NCI-H1092 treated with DMSO at 0.1 percent for 48 hours (cell line): ENCODE measurements at places on chromosomes 5 and 9.

GRCh38 chr5:180259260-180259611 lies 32.6 kb downstream of the MAPK9 start:
- no peak for DNase-seq

DNA sequence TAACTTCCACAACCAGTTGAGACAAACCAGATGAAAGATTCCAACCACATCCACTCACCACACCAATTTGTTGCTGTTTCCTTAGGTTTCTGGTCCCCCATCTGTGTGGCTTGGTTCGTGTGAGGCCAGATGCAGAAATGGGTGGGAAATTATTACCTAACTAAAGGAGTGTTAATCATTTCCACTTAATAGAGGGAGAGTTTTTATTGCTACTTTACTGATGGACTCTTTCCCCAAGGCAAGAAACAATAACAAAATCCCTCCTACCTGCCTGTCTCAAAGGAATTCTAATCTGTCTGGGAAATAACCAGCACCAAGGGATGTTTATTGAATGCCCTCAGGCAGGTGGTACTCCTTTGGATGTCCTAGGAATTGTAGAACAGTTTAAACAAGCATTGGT lies 76.3 kb downstream of the TMEM167A start:
- DNase-seq = no peak

- DNase-seq = no peak
Observed at GRCh38 chr5:97454015-97454414, 271.0 kb upstream of the RIOK2 start.

- no peak for DNase-seq
Observed at GRCh38 chr5:180045889-180046499, 25.6 kb downstream of the RNF130 start.

GRCh38 chr5:163293836-163294235 lies 143.6 kb upstream of the CCNG1 start:
- no peak for DNase-seq

GRCh38 chr5:75601996-75602395 lies 9.3 kb upstream of the ANKDD1B start:
- DNase-seq = no peak

DNA sequence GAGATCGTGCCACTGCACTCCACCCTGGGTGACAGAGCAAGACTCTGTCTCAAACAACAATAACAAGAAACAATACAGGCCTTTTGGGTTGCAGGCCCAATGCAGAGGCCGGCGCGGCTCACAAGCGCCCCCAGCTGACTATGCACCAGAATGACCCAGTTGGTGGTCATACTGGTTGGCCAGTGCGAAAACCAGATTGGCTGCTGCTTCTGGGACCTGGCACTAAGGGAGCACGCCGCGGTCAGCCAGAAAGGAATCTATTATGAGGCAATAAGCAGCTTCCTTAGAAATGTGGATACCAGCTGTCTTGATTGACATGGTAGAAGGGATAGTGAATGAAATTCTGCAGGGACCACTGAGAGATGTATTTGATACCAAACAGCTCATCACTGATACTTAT lies 35.0 kb downstream of the RANBP17 start:
- DNase-seq = no peak

DNA sequence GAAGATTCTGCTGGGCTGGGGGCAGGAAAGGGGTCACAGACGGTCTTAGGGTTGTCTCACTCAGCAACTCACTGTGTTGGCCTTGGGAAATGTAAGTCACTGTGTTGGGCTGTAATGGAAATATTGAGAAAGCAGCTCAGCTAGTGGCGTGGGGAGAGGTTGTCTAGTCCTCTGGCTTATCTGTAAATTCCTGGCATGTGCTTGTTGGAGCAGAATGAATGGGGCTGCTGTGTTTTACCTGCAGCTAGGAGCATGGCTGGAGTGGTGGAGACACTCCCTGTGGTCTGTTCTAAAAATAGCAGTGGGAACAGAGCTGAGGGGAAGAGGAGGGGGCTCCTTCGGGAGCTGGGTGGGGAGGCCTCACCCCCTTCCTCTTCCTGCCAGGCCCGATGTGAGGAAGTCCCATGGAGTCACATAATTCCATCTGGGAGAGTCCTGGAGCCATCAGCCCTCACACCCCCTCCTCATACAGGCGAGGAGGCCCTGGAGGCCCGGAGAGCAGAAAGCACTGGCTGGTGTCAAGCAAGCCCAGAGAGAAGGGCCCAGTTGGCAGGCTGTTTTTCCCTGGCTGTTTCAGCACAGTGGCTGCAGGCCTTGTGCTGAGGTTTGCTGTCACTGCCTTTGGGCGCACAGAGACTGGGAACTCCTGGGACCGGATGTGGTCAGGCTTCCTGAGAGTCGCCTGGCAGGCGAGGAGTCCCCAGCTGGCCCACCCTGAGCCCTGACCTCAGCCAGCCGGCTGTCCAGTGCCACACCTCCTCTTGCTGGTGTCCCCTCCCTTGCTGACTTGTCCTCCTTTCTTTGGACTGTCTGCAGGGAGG lies 84.9 kb downstream of the RGS3 start:
- no peak for DNase-seq

- peak; percentile 79 for DNase-seq
Observed at GRCh38 chr9:105118636-105119035, 125.8 kb upstream of the SLC44A1 start.

DNA sequence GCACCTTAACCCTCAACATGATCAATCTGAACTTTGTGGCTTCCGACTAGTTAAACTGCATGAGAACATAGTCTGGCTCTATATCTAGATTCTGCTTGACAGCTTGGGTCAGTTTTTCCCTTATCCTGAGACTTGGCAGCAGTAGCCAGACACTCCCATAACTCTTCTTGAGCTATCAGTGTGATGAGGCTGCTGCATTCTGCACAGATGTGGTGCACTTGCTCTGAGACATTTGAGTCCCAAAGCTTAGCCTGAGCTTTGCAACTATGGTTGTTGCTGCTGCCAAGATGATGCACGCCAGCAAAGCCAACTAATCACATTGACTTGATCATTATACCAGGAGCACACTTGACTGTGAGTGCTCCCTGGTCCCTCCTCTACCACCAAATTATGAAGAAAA lies 36.2 kb downstream of the MOCS2 start:
- no peak for DNase-seq

DNA sequence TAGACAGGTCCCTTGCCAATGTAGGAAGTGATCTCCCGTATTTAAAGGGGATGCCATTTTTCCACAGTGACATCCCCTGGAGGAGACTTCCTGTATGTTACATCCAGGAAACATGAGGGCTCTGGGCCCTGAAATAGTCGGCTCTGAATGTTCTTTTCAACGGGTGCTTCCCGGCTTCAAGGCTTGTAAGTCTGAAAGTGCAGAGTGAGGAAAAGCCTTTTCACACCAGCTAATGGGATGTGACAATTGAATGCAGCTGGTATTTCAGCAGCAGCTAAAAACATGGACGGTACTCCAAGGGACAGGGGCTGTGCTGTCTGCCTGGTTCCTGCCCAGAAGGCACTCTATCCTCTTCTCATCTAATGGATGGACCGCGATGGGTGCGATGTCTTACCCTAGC lies 1.4 kb downstream of the IL9 start:
- DNase-seq = no peak

DNA sequence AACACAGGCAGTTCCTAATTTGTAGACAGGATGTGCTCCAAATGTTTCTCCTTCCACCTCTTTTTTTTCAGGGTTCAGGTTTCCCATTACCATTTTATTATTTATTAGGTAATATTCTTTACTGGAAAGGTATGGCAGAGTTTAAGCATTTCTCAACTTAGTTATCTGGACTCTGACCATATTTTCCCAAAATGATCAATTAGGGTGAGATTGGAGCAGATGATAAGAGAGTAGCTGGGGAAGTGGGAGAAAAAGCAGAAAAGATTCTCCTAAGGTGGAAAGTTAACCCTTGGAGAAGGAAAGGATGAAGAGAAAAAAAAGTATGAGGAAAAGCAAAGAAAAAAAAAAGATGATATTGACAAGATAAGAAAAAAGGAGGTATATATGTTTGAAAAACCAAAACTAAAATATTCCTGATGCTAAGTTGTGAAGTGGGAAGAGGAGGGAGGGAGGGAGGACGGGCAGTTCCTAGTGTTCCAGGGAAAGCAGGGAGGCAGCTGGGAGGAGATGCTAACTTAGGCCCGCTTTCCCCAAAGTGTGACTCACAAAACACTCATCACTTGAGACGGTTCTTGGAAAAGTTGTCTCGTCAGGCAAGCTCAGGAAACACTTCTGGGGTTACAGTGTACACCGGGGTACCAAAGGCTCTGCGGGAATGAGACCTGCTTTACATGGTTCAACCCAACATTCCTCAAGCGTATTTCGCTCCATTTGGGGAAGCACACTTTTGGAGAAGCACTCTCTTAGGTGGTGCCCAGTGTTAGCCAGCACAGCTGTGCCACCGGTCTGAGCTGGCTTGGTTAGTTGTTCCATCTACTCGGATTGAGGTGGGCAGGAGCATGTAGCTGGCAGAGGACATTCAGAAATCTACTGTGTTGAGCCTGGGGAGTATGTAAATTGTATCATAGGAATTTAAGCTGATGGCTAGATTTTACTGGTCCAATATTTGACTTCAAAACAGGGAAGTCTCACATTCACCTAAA lies 35.1 kb downstream of the B4GALT1 start:
- DNase-seq = no peak

- no peak for DNase-seq
Observed at GRCh38 chr5:61412361-61412760, 80.3 kb downstream of the ZSWIM6 start.

GRCh38 chr5:1097381-1097987 lies 14.4 kb downstream of the SLC12A7 start:
- no peak for DNase-seq

DNA sequence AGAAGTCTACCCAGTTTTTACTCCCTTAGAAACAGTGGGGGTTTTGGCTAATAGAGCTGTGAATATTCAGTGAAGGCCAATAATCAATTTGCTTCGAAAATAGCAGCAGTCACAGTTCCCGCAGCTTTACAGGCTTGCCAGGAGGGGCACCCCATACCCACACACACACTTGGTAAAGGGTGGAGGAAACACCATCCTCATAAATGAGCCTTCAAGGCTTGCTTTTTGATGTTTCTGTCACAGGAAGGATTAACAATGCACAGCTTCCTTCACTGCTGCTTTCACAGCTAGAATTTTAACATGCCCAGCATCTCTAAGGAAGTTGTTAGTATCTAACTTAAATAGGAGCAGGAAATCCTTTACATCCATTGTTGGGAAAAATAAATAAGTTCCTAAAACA lies 1247.5 kb upstream of the C9orf72 start:
- no peak for DNase-seq

DNA sequence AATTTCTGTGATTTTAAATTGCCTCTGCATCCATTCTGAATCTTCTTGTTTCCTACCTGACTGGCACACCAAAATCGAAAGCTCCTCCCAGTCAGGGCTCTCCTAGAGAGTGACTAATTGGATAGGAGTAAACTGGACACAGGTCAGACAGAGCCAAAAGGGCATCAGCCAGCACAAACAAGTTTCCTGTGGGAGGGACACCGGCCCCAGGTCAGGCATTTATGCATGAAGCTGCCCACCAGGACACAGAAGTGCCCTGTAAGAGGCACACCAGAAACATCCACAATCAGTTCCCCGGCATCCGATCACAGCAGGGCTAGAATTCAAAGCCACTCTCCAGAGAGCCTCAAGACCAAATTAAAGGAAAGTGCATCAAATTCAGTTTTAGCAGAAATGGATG lies 78.4 kb downstream of the SFXN1 start:
- DNase-seq = no peak

- no peak for DNase-seq
Observed at GRCh38 chr5:151082282-151082902, 1.6 kb upstream of the TNIP1 start.

DNA sequence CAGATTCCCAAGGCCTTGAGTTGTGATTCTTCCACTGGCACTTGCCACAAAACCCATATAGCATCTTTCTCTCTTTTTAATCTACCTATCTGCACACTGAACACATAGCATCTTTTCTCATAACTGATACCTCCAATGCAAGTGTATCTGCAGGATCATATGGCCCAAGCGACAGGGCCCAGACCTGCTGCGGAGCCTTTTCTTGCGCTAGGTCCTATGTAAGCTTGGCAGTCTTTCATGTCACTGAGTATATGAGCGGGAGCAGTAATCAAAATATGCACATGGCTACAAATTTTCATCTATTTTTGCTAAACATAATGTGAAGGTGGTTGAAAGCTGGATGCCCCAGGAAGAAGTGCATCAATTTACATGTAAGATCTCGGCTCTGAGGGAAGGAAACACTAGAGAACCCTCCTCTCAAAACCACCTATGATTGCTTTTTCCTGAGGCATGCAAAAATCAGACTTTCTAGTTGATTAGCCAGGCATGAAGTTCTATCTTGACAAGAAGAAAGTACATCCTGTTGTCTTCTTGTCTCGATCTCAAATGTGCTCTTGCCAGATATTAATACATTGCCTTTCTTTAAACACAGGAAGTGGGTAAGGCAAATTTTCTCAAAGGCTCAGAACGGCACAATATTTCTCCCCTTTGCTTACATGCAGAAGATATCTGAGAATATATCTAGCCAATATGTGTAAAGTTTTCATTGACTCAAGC lies 26.9 kb upstream of the CEMIP2 start:
- no peak for DNase-seq

DNA sequence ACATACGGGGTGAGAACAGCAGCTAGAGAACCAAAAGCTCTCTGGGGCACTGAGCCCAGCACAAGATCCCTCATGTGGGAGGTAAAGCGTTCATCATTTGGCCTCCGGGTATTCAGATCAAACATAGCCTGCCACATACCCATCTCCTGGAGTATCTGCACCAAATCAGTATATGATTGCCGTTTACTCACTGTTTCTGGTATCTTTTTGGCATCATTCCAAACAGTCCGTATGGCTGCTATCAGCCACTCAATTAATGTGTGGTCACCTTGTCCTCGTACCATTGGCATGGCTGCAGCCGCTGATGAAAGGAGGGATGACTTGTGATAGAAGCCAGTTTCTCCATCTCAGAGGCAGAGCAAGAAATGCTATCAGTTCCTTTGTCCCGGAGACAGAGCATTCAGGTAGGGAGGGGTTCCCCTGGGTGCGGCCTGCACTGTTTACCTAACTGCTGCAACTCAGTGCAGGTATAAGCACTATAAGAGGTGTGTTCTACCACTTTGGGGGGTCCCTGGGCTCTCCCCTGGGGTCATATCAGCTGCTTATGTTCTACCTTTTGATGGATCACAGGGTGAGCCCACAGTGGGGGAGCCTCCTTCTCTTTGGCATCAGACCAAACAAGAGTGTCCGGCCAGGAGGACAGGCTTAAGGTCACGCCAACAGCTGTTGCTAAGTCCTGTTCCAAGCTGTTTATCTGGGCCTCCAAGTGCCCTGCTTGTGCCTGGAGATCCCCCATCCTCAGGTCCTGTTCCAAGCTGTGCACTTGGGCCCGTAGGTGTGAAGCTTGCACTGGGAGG lies 9.4 kb downstream of the DMAC1 start:
- no peak for DNase-seq

- no peak for DNase-seq
Observed at GRCh38 chr9:80691229-80691628, 998.1 kb downstream of the TLE1 start.

GRCh38 chr9:131333771-131334628 lies 44.5 kb downstream of the PLPP7 start:
- DNase-seq = no peak

DNA sequence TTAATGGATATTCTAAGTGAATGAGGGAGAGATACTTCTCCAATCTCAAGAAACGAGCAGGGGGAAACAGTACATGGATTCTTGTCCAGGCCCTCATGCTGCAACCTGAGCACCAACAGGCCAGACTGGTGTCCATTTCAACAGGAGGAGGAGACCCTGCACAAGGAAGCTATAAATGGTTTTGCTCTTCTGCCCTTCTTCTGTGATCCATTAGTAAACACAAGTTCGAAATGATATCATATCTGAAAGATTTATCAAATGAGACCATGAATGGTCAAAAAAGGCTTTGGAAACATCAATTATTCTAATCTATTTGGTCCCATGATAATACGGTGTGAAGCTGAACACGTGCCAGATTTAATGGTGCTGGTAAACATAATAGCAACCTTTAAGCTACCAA lies 109.8 kb downstream of the NR6A1 start:
- peak; percentile 58 for DNase-seq
